Calu3 (cell line): ENCODE measurements at places on chromosomes 16 and 17. TPM values are rescaled to one million over a fixed set of nuclear protein-coding genes. Genes with fewer than 3 reads are reported as not detected.

Gene TBC1D3B
- total RNA-seq: 71.6 and 73.5 TPM in 2 replicates

Gene GAS2L2
- not detected in 2 replicates for total RNA-seq

Gene CLEC10A
- not detected in 2 replicates for total RNA-seq

Gene ITGAD
- total RNA-seq: not detected in 2 replicates

Gene KRTAP4-3
- not detected in 2 replicates for total RNA-seq

Gene DHRS7C
- total RNA-seq: not detected in 2 replicates

Gene LGALS9B
- 0.57 and 1.5 TPM in 2 replicates for total RNA-seq
